ENCODE measurements at places on chromosomes 4 and X. TPM values are rescaled to one million over a fixed set of nuclear protein-coding genes. Genes with fewer than 3 reads are reported as not detected.
A peak's percentile ranks its signal among the peaks of the same experiment; 100 is the strongest.

- H3K4me1 ChIP-seq, result no peaks in the 10 kb centered on the region
- peaks cover 6% of the 10 kb centered on the region for H3K36me3 ChIP-seq
- no peak overlapping the region for H3K4me3 ChIP-seq
- no peak overlapping the region for H3K27ac ChIP-seq
- no peaks in the 10 kb centered on the region for H3K27me3 ChIP-seq
- no peak for DNase-seq
These were observed 13.8 kb upstream of the STBD1 start for GRCh38 chr4:76292730-76293129.

DNA sequence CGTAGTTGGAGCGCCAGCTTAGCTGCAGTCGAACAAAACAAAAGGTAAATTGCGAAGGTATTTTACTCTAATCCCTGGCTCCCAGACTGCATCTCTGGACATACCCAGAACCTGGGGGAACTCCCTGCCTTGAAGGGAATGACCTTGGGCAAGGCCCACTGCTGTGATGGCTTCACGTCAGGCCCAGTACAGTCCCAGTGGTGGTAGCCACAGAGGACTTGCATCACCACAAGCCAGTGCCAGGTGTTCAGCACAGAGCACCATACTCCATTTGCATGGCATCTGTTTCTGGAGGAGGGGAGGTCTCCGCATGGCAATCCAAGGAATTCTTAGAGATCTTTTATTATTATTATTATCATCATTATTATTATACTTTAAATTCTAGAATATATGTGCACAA, 5.6 kb downstream of the ETDA start:
- no peak for DNase-seq
- peaks cover 37% of the 10 kb centered on the region for H3K27me3 ChIP-seq
- H3K27ac ChIP-seq, result no peak overlapping the region
- H3K4me1 ChIP-seq, result no peaks in the 10 kb centered on the region
- no peak overlapping the region for H3K4me3 ChIP-seq
- no peaks in the 10 kb centered on the region for H3K36me3 ChIP-seq

DNA sequence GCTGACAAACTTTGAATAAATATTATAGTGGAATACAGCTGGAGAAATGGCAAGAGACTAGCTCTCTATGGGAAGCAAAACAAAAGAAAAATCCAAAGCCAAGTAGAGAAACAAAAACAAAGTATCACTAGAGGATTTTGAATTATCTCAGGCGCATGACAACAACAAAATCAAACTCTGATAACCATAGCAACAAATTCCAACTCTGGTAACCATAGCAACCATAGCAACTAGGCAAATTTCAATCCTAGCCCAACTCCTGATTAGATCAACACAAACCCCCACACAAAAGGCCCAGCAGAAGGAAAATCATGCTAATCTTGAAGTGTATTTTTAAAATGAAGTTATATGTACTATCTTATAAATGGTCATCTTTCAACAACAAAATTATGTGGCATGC, 98.4 kb upstream of the MAGEE2 start:
- H3K4me3 ChIP-seq, result no peak overlapping the region
- no peaks in the 10 kb centered on the region for H3K4me1 ChIP-seq
- DNase-seq, result no peak
- no peaks in the 10 kb centered on the region for H3K36me3 ChIP-seq
- no peak overlapping the region for H3K27ac ChIP-seq

DNA sequence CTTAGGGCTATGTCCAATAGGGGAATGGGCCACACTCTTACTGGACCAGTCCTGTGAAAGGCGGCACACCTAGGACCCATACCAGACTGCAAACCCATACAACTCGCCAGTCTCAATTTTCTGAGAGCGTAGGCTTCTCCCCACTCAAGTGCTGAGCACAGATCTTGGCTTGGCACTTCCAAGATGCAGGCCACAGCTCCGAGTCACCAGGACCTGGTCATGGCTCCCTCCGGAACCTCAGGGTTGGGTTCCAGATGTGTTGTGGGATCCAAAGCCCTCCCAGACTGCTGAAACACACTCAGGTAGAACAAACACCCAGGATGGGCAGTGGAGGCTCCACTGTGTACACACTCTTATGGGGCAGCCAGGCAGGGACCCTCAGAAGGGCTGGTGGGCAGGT, 103.3 kb downstream of the TMEM144 start:
- H3K27me3 ChIP-seq, result no peaks in the 10 kb centered on the region
- H3K4me1 ChIP-seq, result peaks cover 45% of the 10 kb centered on the region
- H3K27ac ChIP-seq, result peak overlapping the region; percentile 100
- DNase-seq, result no peak
- no peak overlapping the region for H3K4me3 ChIP-seq

ATP1B4 gene
- total RNA-seq, result not detected

DSPP gene
- total RNA-seq, result not detected

Data from MCF 10A (cell line).